H9 (cell line): ENCODE measurements at places on chromosomes 5 and 9. TPM values are rescaled to one million over a fixed set of nuclear protein-coding genes. Genes with fewer than 3 reads are reported as not detected.

Gene FAM153A
- 0.70 and 1.2 TPM in 2 replicates for total RNA-seq

Gene SYNPO
- 1.7 and 1.9 TPM in 2 replicates for total RNA-seq

Gene EGFL7
- 37.7 and 38.0 TPM in 2 replicates for total RNA-seq

- no peaks in the 10 kb centered on the region; the same call in 1 of the 2 replicates for H3K4me1 ChIP-seq
- H3K4me3 ChIP-seq = no peak overlapping the region
- DNase-seq = no peak
- H3K36me3 ChIP-seq = no peaks in the 10 kb centered on the region
- H3K27me3 ChIP-seq = no peaks in the 10 kb centered on the region
Observed at GRCh38 chr5:74156728-74157383, 483.7 kb downstream of the ENC1 start.

Gene HAUS6
- 41.2 and 42.3 TPM in 2 replicates for total RNA-seq

Gene HEMGN
- not detected in 2 replicates for total RNA-seq

- H3K27ac ChIP-seq = no peak overlapping the region
- no peak overlapping the region for H3K4me3 ChIP-seq
- DNase-seq = no peak
- H3K36me3 ChIP-seq = no peaks in the 10 kb centered on the region
- no peaks in the 10 kb centered on the region for H3K4me1 ChIP-seq
Observed at GRCh38 chr5:176754376-176754973, 55.9 kb upstream of the UNC5A start.

Gene PCDHGA3
- total RNA-seq = 0.88 and 0.94 TPM in 2 replicates

Gene FOXD4L3
- total RNA-seq = 0.26 TPM in 1 of 2 replicates, not detected in the other

Gene APBA1
- 1.7 and 1.8 TPM in 2 replicates for total RNA-seq

DNA sequence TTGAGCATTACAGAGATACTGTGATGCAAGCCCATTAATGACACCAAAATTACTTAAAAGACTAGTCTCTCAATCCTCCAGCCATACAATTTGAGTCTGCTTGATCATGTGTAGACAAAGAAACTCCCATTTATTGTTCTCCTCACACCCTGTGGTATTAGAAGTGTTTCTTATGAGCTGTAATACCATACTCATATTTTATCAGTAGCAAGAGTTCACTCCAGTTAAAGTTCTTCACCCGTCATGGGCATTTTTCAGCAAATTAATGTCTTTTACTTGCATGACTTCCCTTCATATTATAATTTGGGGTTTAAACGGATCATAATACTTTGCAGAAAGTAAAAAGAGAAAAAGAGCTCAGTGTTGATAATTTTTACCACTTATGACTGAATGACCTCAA is 242.9 kb downstream of the BNC2 start:
- H3K4me1 ChIP-seq = peaks cover 7% of the 10 kb centered on the region; the same call in 1 of the 2 replicates
- DNase-seq = no peak
- H3K4me3 ChIP-seq = no peak overlapping the region

Gene CORO2A
- 15.5 and 15.8 TPM in 2 replicates for total RNA-seq

Gene CCDC171
- 2.4 TPM in 2 replicates for total RNA-seq

Gene PCSK1
- 2.0 and 2.9 TPM in 2 replicates for total RNA-seq

Gene PCDHB3
- total RNA-seq = 2.0 and 2.3 TPM in 2 replicates

GRCh38 chr5:116585227-116585626 is 10.6 kb upstream of the SEMA6A start:
- DNase-seq = no peak
- no peak overlapping the region for H3K27ac ChIP-seq
- H3K4me3 ChIP-seq = no peak overlapping the region
- H3K4me1 ChIP-seq = no peaks in the 10 kb centered on the region
- no peaks in the 10 kb centered on the region for H3K27me3 ChIP-seq

Gene SLIT3
- 0.75 and 0.92 TPM in 2 replicates for total RNA-seq

Gene AOPEP
- total RNA-seq = 15.0 and 15.2 TPM in 2 replicates

DNA sequence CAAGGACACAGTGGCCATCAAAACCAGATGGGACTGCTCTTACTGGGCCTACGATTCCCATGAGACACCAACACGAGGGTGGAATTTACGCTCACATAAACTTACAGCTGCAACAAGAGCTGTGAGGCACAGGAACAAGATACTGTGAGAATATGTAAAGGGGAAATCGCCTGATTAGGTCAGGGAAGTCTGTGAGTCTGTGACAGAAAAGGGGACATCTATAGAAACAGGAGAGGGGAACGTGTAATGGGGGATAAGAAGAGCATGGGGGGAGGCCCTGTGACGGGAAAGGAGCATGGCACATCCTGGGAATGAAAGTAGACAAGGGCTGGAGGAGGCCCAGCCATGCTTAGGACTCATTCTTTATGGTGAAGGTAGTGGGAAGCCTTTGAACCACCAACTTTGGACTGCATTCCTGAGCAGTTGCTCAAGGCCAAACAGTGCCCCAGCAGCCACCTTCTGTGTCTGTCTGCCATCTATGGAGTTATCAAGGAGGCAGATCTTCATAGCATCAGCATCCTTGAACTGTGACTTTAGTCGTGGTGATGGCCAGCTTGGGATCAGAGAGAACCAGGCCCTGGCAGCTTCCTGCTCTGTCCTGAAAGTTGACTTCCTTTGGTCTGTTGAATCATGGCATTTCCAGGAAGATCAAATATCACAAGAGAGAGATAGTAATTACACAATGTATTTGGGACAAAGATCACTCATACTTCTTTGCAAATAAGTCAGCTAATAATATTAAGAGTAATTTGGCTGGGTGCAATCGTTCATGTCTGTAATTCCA is 87.9 kb upstream of the FAM169A start:
- H3K4me3 ChIP-seq = no peak overlapping the region
- H3K36me3 ChIP-seq = no peaks in the 10 kb centered on the region
- no peak for DNase-seq
- no peaks in the 10 kb centered on the region for H3K4me1 ChIP-seq

DNA sequence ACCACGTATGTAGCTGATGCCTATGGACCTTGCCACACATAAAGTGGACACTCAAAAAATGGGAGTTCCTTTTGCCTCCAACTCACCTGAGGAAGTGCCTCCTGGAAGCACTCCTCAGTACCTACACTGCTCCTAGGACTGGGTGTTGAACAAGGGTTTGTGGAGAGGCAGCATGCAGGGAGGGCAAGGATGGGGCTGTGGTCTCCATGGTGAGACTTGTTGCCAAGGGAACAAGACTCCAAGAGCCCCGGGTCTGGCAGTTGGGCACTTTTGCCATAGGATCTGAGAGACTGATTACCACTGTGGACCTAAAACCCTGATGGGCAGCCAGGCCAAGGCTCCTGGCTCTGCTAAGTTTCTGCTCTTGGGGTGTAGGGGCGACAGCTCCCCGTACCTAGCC is 6.9 kb upstream of the NR5A1 start:
- H3K27ac ChIP-seq = no peak overlapping the region
- no peak overlapping the region for H3K4me3 ChIP-seq
- H3K36me3 ChIP-seq = peaks cover 6% of the 10 kb centered on the region; the same call in 1 of the 3 replicates
- no peaks in the 10 kb centered on the region for H3K27me3 ChIP-seq

Gene RGS7BP
- total RNA-seq = 0.31 and 0.33 TPM in 2 replicates

DNA sequence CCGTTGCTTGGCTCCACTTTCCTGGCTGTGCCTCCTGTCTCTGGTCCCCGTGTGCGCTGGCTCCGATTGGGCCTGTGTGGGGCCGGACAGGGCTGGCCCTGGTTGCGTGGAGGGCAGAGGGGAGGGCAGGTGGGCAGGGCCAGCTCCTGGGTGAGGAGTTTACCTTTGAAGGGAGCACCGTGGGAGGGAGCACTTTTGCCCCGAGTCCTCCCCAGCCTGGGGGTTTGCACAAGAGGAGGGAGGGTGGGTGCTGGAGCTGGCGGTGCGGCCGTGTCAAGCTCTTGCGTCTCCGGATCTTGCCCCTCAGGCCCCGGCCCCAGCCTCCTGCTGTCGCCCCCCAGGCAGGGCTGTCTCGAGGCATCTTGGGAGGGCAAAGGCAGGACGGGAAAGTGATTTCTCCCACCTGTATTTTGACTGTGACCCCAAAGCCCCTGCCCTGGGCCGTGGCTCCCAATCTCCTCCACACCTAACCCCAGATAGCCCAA is 48.3 kb upstream of the EXOC3 start:
- H3K27me3 ChIP-seq = no peaks in the 10 kb centered on the region
- no peak overlapping the region for H3K27ac ChIP-seq
- H3K4me1 ChIP-seq = no peaks in the 10 kb centered on the region
- H3K36me3 ChIP-seq = no peaks in the 10 kb centered on the region

DNA sequence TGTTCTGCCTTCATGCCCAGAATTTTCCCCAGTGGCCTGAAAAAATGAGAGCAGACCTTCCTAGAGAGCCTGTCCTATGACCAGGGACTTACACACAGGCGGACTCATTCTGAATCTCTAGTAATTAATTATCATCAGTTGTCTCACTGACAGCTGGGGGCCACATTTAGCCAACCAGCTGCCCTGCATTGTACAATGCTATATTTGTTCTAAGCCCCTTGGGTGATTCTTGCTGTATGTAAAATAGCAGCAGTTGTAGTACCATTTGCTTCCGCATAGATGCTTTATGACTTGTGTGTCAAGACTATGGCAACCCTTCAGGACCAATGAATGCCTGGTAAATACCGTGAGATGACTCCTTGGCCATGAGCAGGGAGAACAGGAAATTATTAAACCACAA is 415.4 kb upstream of the SEMA6A start:
- no peaks in the 10 kb centered on the region for H3K27me3 ChIP-seq
- H3K36me3 ChIP-seq = no peaks in the 10 kb centered on the region
- no peak overlapping the region for H3K4me3 ChIP-seq
- H3K4me1 ChIP-seq = no peaks in the 10 kb centered on the region
- H3K27ac ChIP-seq = no peak overlapping the region

DNA sequence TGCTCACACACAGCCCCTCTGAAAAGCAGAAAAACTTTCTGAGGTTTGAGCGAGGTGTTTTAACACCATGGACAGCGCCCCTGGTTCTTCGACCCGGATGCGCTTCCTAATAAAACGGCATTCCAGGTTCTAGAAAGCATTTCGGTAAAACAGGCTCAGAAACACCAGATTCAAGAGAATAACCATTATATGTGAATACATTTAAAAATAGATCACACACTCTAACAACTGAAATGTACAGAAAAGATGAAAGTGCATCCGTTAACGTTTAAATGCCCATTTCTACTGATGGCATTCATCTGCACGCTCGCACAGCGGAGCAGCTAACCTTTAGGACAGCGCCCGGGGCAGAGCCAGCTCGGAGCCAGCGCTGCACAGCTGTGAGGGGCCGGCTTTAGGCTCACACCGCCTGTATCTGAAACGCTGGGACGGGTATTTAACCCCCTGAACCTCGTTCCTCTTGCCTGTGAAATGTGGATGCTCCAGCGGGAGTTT is 26.3 kb upstream of the TENT4A start:
- no peak overlapping the region for H3K27ac ChIP-seq
- no peaks in the 10 kb centered on the region for H3K27me3 ChIP-seq
- peak overlapping the region; percentile 48 for H3K4me3 ChIP-seq
- H3K36me3 ChIP-seq = no peaks in the 10 kb centered on the region

Gene PCDHGB3
- 1.6 and 1.7 TPM in 2 replicates for total RNA-seq

DNA sequence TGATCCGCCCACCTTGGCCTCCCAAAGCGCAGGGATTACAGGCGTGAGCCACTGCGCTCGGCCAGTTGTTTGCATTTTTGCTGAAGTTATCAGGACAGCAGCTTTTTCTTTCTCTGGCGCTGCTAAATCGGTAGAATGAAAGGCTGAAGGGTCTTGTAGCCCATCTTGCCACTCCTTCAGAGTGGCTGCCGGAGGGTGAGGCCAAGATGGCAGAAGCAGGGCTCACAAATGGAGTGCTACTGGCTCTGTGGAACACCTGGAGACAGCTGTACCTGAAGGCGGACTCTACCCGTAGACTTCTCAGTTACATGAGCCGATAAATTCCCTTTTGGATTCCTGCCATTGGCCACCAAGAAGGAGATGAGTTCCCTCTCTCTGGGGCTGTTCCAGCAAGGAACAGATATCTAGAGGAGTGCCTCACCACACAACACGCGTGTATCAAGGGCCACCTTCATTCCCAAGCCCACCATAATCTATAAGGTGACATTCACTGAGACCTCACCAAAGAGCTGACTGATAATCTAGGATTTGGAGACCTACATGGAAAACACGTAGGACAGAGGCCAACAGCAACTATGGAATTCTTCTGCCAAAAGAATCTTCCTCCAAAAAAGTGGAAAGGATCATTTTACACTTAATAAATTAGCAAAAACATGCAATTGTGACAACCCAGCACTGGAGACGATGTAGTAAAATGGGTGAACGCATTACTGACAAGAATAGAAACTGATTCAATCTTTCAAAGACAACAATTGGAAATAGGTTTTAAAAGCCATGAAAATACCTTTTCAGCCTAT is 21.8 kb downstream of the STK10 start:
- DNase-seq = no peak
- H3K4me1 ChIP-seq = no peaks in the 10 kb centered on the region
- no peaks in the 10 kb centered on the region for H3K27me3 ChIP-seq
- H3K4me3 ChIP-seq = no peak overlapping the region

DNA sequence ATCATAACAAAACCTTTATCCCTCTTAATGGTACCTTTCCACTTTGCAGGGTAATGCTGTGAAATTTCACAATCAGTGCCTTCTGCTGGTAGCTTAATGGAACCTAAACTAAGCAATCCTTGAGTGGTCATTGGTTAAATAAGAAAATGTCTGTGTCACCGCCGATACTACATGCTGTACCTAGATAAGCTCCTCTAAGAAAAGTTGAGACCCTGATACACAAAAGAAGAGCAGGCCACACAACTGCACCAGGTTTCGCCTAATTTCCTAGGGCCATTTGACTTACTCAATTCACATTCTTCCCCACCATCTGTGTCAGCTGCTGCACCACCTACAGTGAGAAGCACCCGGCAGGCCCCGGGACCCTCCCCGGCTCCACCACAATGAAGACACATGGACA is 9.0 kb upstream of the EDF1 start:
- no peak overlapping the region for H3K27ac ChIP-seq
- no peaks in the 10 kb centered on the region for H3K27me3 ChIP-seq
- no peak for DNase-seq
- no peaks in the 10 kb centered on the region for H3K4me1 ChIP-seq
- peaks cover 9% of the 10 kb centered on the region for H3K36me3 ChIP-seq
- no peak overlapping the region for H3K4me3 ChIP-seq
